Immature natural killer cell (primary cell): ENCODE measurements at places on chromosomes 2 and 18.

DNA sequence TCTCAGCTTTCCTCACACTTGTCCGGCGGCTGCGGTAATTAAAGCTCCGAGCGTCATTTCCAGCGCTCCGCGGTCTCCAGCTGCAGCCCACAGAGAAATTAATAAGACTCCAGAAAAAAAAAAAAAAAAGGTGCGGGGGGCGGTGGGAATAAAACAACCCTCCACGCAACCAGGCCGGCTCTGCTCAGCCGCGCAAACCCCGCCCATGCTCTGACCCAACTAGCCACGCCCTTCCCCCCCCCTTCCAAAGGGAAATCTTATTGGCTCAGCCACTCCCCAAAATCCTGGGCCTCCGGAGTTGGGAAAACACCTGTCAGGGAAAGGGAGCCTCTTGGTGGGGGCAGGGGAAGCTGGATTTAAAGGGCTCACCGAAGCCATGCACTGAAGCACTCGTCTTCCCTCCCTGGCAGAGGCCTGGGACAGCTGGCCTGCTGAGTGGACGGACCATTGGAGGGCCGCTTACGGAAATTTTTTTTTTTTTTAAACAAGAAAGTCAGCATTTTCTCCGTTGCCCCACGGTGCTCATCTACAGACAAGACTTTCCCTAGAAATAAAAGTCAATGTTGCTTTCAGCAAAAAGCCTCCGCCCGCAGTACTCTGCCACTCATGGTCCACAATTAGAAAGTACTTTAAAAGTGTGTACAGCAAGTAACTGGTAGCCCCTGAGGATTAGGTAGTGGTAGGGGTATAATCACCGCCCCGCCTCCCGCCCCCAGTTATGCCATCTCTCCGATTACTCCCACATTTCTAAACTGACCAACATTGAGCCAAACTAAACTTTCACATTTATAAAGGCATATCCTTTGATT lies 674 bp upstream of the ERBB4 start:
- DNase-seq: no peak

GRCh38 chr2:61911510-61911909 lies 6.0 kb downstream of the COMMD1 start:
- no peak for DNase-seq

GRCh38 chr2:24830786-24831185 lies 37.6 kb downstream of the CENPO start:
- DNase-seq: no peak

GRCh38 chr2:113777371-113777770 lies 20.9 kb upstream of the SLC35F5 start:
- DNase-seq: no peak

- no peak for DNase-seq
These were observed 129.8 kb downstream of the CTIF start for GRCh38 chr18:48668466-48669179.

DNA sequence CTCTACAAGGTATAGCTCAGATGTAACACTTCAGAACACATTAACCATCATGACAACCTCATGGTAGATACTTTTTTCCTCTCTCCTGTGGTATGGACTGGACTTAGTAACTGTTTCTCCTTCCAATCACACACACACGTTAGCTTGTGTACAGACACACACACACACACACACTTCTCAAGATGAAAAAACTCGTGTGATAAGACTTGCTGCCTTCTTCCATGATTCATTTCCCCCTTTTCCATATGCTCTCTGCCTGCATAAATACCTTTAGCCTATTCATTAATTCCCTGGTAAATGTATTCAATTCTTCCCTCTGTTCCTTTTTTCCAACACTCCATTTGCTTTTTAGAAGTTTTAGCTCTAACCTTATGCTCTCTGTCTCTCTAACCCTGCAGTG lies 118.9 kb upstream of the TANK start:
- DNase-seq: no peak

GRCh38 chr2:227230151-227230550 lies 65.7 kb downstream of the COL4A3 start:
- no peak for DNase-seq

DNA sequence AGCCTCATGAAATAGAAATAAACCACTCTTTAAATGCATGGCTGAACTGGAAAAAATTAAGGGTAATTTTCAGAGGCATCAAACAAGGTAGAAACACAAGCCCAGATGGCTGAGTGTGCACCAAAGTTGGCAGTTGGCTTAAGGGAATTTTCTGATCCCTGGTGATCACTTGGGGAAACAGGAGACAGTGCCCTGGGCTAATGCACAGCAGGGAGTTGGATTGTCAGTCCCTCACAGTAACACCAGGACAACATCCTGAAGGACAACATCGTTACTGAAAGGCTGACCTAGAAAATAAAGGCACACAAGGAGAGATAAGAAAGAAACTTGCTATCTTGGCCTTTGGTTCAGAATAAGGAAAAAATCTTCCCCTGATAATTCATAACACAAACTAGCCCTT lies 417.0 kb downstream of the SLC4A3 start:
- no peak for DNase-seq

DNA sequence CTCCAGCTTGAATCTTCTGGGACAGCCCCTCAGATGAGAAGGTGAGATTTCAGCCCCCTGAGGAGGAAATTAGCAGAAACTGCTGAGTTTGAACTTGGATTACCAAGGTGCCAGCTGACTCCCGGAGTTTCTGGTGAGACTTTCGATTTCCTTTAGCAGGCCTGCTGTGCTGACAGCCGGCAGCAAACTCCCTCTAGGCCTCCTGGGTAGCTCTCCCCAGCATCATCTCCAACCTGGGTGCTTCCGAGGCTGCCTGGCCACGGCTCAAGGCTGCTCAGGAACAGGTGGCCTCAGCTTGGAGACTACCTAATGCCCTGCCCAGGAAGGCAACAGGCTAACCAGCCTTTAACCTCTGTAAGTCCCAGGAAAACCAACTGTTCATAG lies 16.5 kb downstream of the SDC1 start:
- DNase-seq: no peak

- DNase-seq: no peak
These were observed 94.6 kb downstream of the PTH2R start for GRCh38 chr2:208501206-208501605.

- DNase-seq: no peak
These were observed 291.8 kb downstream of the ICOS start for GRCh38 chr2:204228169-204228886.

- no peak for DNase-seq
These were observed 916 bp downstream of the TNFRSF11A start for GRCh38 chr18:62325806-62326645.

- no peak for DNase-seq
These were observed 62.2 kb downstream of the ADNP2 start for GRCh38 chr18:80171054-80171872.

DNA sequence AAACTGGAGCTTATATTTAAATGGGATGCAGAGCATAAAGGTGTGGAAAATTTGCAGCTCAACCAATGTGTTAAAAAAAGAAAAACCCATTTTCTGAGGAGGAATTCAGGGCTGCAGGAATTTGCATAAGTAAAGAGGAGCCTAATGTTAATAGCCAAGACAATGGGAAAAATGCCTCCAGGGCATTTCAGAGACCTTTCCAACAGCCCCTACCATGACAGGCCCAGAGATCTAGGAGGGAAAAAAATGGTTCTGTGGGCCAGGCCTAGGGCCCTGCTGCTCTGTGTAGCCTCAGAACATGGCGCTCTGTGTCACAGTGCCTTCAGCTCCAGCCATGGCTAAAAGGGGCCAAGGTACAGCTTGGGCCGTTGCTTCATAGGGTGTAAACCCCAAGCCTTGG lies 719.7 kb upstream of the ACVR2A start:
- DNase-seq: no peak

DNA sequence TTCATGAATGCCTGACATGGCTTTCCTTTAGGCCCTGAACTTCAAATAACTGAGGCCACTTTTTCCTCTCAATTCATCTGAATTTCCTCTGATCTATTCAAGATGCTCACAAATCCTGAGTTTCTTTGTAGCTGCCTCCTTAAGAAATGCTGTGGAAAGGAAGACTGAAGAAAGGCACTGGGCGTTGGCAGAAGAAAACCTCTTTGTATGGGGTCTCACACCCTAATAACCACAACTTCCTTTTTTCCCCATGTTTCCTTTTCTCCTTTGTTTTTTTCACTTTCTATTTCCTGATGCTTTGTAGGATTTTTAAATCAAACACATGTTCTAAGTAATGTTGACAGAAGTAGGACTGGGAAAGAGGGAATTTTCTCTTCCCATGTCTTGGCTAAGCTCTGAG lies 447.4 kb downstream of the CMPK2 start:
- no peak for DNase-seq

DNA sequence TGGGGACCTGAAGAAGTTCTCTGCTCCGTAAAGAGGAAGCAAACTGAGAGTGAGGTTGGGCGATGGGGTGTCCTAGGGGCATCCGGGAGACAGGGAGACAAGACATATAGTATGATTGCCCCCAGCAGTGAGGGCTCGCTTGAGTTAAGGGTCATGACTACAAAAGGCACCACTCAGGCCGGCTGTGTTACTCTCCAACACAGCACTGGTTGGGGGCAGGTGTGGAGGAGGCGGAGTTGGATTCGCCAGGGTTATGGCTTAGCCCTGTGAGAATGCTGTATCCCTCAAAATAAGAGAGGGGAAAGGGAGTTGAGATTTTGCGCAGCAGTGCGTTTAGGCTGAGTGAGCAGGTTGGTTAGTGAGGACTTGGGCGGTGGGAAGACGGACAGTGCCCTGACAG lies 12.0 kb downstream of the DYSF start:
- DNase-seq: no peak

GRCh38 chr18:5619376-5619775 lies 75.6 kb upstream of the EPB41L3 start:
- DNase-seq: no peak

GRCh38 chr2:584863-585823 lies 92.1 kb downstream of the TMEM18 start:
- DNase-seq: peak; percentile 56

DNA sequence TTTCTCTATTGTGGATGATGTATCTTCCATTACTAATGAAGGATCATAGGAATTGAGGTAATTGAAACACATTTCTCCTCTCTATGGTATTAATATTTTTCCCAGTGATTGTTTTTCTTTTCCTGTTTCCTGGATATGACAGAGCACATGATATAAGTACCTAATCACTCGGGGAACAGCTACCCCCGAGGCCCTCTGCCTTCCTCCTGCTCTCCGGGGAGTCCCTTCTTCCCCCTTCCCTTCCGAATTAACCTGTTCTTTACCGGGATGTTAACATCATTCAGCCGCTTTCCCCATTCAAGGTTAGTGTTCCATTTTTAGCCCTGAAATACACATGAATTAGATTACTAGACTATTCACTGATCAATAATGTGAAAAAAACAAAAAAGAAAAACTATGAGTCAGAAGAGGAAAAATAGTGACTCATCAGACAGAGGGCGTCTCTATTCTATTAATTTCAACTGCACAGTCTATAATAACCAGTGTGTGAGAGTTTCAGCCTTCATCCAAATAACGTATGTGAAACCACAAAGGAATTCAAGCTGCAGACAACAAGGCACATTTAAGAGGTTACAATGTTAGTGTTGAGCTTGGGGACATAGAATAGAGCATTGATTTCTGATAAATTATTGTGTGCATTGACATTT lies 450.8 kb downstream of the DLGAP1 start:
- no peak for DNase-seq

GRCh38 chr2:8670580-8670979 lies 11.3 kb upstream of the ID2 start:
- no peak for DNase-seq

GRCh38 chr2:10253596-10254372 lies 48.9 kb upstream of the HPCAL1 start:
- DNase-seq: no peak

- DNase-seq: peak; percentile 76
These were observed 867 bp upstream of the TTL start for GRCh38 chr2:112481050-112481527.

DNA sequence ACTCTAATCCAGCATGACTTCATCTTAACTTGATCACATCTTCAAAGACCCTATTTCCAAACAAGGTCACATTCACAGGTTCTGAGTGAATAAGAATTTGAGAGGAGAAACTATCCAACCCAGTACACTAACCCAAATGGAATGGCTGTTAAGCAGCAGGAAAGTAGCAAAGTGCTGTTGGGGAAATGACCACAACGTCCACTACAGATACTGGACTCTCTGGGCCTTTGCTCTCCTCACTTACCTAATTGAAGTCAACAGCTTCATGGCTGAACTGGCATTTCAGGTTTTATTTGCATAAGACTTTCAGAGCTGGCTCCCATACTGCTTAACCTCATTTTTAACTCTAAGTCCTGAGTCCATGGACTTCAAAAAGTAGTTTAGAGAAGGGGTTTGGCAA lies 38.0 kb upstream of the ACVR2A start:
- no peak for DNase-seq

DNA sequence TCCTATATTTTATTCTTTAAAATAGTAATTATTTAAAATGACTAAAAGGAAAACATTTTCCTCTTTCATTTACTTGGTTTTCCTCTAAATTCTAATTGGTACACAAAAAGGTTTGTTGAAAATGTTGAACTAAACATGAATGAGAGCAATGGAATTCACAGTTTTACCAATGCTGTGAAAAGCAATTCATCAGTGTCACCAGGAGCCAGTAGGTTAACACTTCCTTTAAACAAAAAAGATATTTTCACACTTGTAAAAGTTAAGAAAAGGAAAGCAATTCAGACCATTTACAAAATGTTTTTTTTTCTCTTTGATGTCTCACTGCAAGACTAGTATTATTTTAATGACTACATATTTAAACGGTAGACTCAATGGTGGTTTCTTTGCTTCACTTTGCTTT lies 341.6 kb downstream of the RIT2 start:
- DNase-seq: no peak

DNA sequence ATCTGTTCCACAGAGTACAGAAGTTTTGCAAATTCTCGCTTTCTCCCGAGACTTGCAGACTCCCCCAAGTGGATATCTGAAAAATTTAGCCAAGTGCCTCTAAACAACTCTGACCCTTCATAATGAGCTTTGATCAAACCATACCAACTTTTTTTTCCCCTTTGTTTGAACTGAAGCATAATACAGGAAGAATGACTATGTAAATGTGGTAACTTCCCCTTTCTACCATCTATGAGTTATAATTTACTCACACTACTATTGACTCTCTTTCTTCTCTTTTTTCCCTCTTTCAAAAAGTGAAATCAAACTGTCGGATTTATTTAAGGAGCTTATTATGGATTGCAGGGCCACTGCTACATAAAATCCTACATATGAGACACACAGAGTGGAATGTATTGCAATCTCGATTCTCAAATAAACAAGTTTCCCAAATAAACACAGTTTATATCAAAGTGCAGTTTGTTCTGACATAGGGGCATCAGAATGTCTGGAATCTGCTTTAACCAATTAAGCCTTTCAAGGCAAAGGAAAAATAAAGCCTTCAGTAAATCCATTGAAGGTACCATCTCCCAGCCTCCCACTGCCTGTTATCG lies 1.4 kb upstream of the ZNF804A start:
- no peak for DNase-seq

DNA sequence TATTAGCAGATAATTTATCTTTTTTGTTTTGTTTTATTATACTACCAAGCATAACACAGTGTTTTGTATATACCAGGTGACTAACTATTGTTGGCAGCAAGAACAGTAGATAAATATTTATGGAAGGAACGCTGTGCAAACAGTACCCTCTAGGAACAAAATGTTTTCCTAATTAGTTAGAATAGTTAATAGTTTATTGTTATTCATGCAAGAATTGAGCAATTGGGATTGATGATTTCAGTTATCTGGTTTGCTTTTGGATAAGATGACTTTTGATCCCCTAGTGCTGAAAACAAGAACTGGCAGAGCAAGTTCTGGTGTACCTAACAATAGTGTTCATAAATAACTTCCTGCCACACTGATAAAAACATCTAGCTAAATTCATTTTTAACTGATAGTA lies 323.3 kb downstream of the TGIF1 start:
- DNase-seq: no peak

GRCh38 chr18:59783138-59783537 lies 85.9 kb upstream of the CCBE1 start:
- no peak for DNase-seq
